ENCODE measurements at places on chromosomes 5 and 9.
A peak's percentile ranks its signal among the peaks of the same experiment; 100 is the strongest.

- no peak for DNase-seq
These were observed 52.4 kb upstream of the HSPB3 start for GRCh38 chr5:54403121-54403520.

- DNase-seq = no peak
These were observed 180.3 kb downstream of the SEMA6A start for GRCh38 chr5:116394186-116394867.

DNA sequence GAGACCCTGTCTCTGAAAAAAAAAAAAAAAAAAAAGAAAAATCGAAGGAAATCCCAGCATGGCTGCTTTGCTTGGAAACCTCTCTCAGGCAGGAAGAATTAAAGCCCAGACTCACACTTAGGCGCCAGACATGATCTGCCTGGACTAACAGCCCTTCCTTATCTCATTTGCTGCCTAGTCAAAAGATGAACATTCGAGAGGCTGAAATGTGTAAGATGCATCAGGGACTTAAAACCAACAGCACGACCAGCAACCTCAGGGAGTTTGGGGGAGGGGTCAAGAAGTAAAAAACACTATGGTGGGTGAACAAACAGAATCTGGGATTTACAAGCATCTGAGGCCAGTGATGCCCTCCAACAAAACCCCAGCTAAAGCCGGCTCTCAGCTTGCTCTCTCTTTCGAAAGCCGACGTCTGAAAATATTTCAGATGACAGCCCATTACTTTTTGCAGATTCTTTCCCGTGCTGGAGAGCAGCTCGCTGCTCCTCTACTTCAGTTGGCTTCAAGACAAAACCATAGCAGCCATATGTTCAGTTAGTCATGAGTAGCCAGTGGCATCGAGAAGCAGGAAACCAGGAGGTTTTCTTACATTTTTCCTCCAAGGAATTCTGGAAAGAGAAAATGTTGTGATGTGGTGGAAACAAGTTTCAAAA is 249.9 kb downstream of the MARCHF11 start:
- no peak for DNase-seq

DNA sequence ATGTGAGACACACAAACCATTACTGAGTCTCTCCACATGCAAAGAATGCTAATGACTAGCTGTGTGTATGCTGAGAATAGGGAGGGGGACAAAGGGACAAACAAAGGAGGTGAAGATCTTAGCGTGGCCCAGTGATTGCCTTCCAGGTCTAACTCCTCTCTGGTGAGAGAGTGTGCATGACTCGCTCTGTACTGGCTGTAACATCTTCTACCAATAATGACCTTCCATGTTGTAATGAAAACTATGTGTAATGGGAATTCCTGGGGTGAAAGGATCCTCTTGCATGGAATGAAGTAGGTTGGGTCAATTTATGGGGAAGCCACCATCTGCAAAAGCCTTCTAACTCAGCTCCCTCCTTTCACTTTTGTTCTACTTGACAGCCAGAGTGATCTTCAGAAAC is 24.4 kb upstream of the GPR151 start:
- no peak for DNase-seq

DNA sequence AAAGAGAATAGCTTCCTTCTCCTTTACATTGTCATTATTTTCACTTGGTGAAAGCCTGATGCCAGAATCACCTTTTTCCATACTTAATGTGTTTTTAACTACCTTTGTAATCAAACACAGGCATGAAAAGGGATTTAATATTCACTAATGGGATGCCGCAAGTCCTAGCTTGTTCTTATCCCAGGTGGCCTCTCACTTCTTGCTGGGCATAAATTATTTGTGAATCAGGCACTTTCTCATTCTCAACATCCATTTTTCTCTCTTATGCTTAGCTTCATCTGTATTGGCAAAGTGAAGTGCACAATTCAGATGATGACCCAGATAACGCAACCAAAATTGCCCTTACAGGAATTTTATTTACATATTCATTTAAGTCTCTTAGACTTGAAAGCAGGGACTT is 10.9 kb downstream of the ACTL7B start:
- no peak for DNase-seq

DNA sequence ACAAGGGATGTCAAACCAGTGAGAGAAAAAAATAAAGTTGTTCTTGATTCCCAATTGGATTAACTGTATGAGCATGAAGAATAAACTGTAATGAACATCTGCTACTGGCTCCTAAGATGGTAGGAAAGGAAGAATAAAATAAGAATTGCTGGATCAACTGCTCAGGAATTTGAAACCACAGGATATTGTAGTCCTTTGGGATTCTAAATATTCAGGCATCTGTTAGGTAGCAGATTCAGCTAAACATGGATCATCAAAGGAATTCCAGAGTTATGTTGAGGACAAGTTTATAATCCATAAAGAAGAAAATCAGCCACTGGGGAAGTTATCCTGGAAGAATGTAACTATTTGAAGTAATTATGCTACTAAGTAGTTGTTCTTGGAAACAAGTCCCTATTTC is 65.8 kb downstream of the ISL1 start:
- DNase-seq = no peak

- DNase-seq = no peak
These were observed 20.4 kb downstream of the PDE4D start for GRCh38 chr5:59873113-59873512.

DNA sequence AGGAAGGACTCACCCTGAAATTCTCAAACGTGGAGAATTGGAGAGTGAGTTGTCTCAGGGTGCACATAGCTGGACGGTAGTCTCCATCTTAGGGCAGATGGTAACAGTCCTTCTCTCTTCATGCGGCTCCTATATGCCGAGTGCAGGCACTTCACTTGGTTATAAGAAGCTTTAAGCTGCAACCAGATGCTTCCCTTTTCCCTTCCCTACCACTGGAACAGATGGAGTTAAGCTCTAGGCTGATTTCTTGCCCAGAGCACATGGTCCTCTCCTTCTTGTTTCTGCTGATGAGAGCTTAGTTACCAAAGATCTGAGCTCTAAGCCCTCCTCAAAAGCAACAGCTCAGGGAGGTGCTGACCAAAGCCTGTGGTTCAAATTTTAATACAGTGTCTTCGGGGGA is 355.7 kb downstream of the ARHGEF28 start:
- no peak for DNase-seq

- peak; percentile 74 for DNase-seq
These were observed 4.4 kb upstream of the ST6GALNAC6 start for GRCh38 chr9:127903557-127904475.

GRCh38 chr9:88537761-88538091 is 2.7 kb downstream of the NXNL2 start:
- peak; percentile 30 for DNase-seq

DNA sequence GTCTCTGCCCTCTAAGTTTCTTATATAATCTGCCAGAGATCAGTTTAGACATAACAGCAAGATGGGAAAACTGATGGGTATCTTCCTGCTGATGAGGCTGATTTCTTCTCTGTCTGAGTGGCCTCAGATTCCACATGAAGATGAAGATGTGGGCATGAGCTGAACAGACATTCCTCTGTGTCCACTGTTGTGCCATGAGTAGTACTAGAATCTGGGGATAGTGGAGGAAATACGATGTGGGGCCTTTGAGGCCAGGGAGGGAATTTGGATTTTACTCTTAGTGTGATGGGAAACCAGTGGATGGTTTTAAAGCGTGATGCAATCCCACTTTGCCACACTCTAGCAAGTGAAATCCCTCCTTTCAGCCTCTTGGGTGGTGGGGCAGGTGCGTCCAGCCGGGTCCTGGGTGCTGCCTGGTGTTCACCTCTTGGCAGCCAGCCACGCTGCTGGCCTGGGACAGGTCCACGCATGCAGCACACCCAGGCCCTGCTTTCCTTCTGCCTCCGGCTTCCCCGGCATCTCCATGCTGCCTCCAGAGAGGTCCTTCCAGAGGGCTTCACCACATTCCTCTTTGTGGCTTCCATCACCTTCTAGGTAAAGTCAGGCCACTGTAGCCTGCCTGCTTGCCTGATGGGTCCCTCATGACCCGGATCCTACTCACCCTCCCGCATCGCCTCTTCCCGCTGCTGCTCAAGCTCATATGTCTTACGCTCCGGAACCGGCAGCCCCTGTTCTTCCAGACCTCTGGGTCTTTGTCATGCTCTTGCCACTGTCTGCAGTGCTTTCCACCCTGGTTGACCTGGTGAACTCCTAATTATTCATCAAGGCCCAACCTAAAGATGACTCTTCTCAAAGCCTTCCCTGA is 28.1 kb upstream of the SH3PXD2B start:
- no peak for DNase-seq

DNA sequence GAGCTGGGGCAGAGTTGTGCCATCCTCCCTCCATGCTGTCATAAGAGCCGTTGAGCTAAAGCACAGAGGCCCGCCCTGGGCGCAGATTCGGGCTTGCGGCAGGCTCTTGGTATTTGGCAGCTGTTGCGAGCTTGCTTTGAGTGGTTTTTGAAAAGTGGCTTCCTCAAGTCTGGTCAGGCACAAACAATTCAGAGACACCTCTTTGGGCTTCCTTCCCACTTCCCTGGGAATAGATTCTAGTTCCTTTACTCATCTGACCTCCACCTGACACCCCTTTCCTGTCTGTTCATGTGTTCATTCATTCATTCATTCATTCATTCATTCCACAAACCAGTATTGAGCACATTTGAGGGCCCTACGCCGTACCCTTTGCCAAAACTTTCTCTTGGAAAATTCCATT is 27.4 kb downstream of the NCS1 start:
- no peak for DNase-seq

- no peak for DNase-seq
These were observed 1.7 kb downstream of the CKMT2 start for GRCh38 chr5:81234801-81235200.

GRCh38 chr9:2017331-2018161 is 2.4 kb downstream of the SMARCA2 start:
- peak; percentile 85 for DNase-seq

DNA sequence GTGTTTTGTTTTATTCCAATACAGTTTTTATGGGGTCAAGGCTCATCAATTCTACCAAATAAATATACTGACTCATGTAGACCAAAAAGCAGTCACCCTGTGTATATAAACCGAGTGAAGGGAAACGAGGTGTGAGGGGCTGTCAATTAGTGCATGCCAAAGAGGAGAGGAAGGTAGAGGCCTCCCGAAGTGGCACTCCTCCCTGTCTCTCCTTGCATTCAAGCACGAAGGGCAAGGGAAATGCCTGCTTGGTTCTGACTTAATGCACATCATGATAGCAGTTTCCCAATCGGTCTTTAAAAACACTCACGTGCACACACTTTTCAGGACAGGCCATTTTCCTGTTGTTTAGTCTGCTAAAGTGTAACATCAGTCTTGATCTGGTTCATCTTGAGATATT is 125.6 kb upstream of the SLCO6A1 start:
- DNase-seq = no peak

DNA sequence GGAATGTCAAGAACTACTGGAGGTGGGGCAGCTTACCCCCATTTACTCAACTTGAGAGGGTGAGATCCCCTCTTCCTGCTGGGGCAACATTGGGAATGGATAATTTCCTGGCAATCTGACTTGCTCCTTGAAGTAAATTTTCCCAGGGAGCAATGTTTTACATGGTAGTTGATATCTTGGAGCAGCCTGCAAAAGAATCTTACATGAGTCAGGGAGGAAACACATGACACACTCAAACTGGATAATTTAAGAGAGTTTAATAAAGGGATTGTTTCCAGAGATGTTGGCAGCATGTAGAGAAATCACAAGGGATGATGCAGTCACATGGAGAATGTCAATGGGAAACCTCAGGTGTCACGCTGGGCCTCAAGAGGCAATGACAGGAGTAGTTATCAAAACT is 212.5 kb downstream of the GAS1 start:
- DNase-seq = no peak

- no peak for DNase-seq
These were observed 618.4 kb downstream of the PDE4D start for GRCh38 chr5:59275170-59275509.

- no peak for DNase-seq
These were observed 48.9 kb upstream of the BOD1 start for GRCh38 chr5:173665326-173665725.

DNA sequence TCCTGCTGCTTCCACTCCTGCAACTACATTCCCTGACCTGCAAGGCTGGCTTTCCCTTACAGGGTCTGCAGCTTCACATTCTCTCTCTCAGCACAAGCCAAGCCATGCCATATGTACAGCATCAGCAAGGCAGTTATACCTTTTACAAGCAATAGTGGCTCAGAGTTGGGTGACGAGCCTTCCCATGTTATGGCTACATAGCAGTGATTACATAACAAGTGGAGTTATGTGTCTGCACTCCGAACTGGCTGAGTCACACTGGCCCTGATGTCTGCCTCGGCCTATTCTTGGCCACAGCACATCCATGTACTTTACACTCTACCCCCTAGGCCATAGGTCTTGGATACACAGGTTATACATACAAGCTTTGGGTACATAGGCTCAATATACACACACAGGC is 52.0 kb upstream of the SNCAIP start:
- no peak for DNase-seq

DNA sequence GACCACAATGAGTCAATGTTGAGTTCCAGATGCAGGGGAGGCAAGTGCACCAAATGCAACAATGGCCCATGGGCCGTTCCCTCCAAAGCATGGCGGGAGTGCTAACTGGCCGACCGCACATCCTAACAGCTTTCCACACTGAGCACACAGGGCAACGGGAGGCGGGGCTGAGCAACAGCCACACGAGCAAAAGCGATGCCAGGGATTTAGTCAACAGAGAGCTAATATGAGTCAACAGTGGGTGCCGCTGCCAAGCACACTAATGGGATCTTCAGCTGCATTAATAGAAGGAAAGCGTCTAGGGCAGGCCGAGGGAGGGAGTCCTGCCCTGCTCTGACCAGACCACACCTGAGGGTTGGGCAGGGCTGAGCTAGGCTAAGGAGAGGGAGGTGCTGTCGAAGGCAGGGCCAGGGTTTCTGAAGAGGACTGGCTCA is 4.6 kb downstream of the EPB41L4B start:
- no peak for DNase-seq

DNA sequence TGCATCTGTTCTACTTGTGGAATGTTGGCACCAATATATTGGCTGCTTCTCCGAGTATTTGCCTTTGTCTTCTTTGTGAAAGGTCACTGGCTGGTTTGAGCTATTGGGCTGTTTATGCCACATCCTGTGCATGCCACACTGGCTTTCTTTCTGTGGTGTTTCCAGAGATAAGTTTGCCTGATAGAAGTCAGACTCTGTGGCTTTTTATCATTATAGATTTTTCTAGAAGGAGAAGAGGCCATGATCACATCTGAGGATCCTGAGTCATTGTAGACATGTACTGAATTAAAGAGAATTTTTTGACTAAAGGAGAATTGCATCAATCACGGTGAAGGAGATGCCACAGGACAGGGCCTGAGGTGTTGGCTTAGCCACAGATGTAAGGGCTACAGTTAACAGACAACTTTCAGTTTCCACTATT is 26.5 kb upstream of the CDKN2B start:
- no peak for DNase-seq

DNA sequence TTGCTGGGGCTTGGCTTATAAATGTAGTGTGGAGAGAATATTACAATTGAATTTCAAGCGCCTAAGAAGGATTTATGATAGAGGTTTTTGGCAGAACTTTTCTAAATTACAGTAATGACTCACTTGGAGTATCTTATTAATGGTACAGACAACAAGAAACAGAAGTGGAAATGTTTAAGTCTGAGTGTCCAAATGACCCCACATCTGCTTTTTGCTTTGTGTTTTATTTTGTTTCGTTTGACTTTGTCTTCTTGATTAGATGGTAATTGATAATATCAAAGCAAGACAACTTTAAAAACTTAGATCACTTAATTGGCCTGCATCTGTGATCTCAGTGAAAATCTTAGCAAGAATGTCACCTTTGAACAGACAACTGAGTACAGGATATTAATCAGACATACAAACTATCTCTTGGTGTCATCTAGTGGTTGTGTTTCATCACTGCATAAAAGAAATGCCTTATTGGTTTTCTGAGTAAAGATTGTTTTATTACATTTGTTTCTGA is 577.4 kb downstream of the ISL1 start:
- DNase-seq = no peak

- DNase-seq = no peak
These were observed 53.2 kb upstream of the EBF1 start for GRCh38 chr5:159152876-159153275.
